ENCODE measurements at places on chromosomes 1 and 21. TPM values are rescaled to one million over a fixed set of nuclear protein-coding genes. Genes with fewer than 3 reads are reported as not detected.

Gene CELA3A
- not detected for total RNA-seq

Gene SPATA21
- not detected for total RNA-seq

Gene PFDN2
- total RNA-seq = 102 TPM

DNA sequence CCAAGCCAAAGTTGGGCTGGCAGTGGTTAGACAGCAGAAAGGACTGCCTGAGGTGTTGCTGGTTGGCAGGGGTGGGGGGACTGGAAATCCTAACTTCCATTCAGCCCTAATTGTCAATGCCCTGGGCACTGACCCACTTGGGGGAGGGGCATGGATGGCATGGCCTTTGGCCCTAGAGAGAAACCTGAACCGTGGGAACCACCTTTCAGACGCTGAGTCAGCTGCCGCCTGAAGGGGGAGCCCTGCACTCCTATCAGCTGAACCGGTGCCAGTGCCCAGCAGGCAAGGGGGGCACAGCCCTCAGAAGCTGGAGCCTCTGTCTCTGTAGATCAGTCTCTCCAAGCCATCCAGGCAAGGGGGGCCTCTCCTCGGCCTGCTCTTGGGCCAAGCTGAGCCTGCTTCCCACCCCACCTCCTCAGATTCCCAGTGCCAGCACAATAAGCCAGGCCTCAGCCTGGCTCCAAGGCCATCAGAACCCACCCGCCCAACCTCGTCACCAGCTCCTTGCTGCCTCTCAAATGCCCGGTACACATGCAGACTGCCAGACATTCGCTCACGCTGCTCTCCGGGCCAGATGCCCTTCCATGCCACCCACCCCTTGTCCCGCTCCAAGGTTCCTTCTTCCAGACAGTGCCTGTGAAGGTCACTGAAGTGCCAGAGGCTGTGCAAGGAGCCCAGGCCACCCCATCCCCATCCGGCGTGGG, 11.6 kb downstream of the TINAGL1 start:
- no peak for DNase-seq

GRCh38 chr1:180130651-180131050, 24.0 kb upstream of the QSOX1 start:
- DNase-seq = no peak

GRCh38 chr1:91273875-91274274, 130.8 kb downstream of the HFM1 start:
- no peak for DNase-seq

DNA sequence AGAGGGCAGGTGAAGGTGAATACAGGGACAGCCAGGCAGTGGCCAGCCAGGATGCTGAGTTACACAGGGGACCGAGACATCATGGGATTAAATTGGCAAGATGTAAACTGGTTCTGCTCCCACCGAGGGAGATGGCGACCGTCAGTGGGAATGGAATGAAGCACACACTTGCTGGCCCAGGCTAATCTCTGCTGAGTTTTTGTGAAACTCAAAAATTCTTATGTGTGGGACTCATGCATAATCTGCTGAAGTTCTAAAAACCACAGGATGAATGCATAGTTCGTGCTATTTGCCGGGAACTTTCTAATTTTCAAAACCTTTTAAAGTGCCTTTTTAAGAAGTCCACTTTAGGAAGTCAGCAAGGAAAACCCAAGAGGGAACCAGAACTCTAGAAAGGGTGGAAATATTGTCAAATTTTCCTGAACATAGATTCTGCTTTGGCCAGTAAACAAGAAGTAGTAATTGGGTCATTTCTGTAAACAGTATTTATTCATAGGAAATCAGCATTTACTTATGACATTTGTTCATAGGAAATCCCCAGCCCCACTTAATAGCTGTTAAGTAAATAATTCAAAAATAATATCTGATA, 85.4 kb upstream of the ROR1 start:
- no peak for DNase-seq
